Left cardiac atrium (tissue), 4 donors: ENCODE measurements at places on chromosomes 4 and X.

DNA sequence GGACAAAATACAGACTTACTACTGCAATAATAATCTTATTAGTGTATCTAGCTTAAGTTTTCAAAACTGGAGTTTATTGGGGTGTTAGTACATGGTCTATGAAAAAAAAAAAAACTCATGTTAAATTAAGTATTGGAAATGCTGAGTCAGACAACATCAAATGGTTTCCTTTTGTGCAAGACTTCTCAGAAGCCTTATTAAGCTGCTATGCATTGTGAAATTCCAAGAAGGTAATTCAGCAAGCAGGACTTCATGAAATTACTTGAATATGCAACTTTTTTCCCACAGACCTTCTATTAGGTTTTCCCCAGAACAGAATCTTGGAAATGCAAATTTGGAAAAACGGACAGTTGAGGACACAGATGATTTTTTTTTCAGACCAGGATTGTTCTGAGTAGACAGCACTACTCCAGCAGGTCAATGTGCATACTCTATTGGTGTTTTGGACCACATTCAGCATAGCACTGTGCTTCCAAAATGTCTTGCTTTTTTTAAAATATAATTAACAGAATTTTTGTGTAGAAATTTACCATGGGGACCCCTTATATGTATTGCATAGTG, 568.8 kb upstream of the TENM3 start:
- no peak for DNase-seq

DNA sequence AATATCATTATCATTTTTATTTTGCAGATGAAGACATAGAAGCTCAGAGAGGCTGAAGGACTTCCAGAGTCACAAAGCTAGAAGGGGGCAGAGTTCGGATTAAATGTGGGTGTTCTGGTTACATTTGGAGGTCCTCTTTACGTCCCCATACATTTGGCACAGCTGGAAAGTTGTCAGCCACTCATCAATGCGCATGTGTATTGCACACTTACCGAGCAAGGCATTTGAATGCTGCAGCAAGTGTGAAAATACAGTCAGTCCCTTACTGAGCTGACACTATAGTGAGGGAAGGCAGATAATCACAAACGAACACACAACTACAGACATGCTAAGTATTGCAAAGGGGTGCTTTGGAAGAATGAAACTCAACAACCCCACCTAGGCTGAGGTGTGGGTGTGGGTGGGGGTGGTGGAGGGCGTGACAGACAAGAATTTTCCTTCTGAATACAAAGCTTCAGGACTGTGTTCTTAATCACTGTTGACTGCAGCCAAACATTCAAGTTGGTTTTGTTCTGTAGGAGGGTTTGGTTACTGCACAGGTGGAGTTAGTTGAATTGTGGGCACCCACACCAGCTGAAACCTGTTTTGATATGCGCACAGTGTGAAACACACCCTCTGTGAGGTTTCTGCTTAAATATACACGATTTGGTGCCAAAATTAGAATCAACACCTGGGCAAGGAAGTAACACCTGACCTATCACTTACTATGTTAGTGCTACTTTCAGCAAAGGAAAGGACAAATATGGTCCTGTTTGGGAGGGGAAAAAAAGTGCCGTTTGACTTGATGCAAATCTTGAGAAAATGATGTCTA, 72.4 kb downstream of the COQ2 start:
- no peak for DNase-seq

GRCh38 chr4:89006307-89006706, 50.7 kb downstream of the FAM13A start:
- no peak for DNase-seq

- DNase-seq = no peak
These were observed 241.9 kb downstream of the SLC39A8 start for GRCh38 chr4:102103368-102103767.

DNA sequence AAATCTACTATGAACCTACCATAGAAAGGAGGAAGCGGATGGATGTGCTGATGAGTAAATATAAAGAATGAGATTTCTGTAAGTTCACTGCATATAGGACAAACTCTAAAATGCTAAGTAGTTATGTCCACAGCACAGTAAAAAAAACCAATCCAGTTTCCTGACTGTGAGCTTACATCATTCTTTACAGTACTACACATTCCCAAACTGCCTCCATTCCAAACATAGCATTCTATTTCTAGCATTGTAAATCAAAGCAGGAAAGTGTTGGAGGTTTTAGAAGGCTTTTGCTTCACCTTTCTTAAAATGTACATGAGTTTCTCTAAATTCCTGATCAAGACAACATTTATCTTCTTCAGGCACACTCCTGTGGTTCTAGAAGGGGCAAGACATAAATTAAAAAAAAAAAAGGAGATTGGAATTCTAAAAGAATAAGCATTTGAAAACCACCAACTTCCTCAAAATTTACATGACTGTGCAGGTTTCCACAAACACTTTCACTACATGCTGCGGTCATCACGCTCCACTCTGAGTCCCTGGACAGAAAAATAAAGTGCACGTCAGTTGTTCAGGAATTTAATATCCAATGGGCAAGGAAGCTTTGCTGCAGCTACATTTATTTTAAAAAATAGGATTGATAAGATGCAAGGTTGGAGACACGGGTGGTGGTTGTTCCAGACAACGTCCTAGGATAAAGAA, 297.6 kb upstream of the STS start:
- DNase-seq = no peak

DNA sequence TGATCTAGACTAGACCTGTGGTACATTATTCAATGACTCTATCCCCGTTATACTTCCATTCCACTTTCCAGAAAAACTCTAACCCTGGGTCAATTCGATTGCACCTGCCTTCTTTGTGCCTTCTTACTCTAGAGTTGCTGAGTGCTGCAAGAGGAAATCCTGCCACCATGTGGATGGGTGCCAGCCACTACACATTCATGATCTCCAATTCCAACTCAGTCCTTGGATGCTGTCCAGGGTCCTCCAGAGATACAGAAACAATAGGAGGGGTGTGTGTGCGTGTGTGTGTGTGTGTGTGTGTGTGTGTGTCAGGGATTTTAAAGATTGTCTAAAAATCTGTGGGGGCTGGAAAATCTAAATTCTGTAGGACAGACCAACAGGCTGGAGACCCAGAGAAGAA, 42.9 kb upstream of the INTS6L start:
- peak; percentile 82 for DNase-seq
